Fibroblast of pulmonary artery (primary cell): ENCODE measurements at places on chromosomes 5 and 9.
A peak's percentile ranks its signal among the peaks of the same experiment; 100 is the strongest.

- DNase-seq, result peak; percentile 48
These were observed 44.9 kb upstream of the STXBP1 start for GRCh38 chr9:127567035-127567729.

DNA sequence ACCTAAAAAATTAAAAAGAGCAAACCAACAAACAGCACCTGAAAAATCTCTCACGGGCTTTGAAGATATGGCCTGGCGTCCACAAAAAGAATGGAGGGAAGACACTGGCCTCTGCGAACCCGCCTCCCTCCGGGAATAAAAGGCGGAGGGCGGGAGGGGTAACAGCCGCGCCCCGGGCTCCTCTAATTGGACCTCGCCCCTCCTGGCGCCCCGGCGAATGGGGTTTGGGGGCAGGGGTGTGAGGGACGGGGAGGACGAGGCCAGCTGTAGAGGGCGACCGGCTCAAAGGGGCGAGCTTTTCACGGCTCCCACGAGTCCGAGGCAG lies 753 bp downstream of the FANCC start:
- peak; percentile 58 for DNase-seq

DNA sequence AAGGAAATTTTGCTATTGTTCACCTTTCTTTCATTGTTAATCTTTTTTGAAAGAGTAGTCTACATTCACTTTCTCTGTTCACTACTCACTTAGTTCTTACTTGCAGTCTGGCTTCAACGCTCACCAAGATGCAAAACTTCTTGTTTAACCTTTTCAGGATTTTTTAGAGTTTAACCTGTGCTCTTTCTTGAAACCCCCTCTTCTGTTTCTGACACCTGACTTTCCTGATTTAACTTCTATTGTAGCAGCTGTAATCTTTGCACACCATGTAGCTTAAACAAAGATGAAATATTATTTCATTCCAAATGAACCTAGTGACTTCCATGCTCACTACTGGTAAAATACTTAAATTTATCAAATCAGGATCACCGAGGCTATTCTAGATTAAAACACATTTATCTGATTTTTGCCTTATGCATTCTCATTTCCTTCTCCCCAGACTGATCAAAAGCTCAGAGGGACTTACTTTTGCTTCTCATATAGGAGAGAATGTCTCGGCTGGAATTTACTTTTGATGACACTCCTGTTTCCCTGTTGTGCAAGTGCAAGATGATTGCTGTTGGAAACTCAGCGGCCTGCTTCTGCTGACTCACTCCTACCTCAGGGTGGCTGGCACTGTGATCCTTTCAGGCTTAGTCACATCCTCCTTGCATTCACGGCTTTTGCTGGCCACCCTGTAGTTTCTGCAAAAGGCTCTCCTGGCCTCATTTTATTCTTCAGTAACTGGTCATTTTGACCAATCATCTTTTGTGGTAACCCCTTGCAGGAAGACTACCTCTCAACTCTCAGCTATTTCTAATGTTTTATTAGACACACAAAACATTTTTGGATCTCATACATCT lies 109.3 kb upstream of the IFNE start:
- peak; percentile 99 for DNase-seq

DNA sequence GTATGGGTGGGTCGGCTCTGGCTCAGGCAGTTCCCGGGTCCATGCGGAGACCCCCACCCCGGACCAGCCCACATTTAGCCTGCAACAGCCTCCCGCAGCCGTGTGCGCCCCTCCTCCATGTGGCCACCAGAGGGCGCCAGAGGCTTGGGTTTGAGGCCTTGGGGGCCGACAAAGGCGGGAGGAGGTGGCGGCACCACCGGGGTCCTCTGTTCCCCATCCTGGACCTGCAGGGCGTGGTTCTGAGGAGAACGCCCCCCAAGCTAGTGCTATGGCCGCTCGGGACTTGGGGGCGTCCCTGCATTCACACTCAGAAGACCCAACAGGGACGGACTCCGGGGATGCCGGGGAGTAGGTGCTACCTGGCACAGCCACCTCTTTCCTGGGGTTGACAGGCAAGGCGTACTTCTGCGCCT lies 16.5 kb downstream of the ASS1 start:
- peak; percentile 39 for DNase-seq

GRCh38 chr9:84894859-84895258 lies 225.3 kb downstream of the NTRK2 start:
- DNase-seq, result no peak

GRCh38 chr9:117809751-117810150 lies 105.5 kb downstream of the TLR4 start:
- no peak for DNase-seq

DNA sequence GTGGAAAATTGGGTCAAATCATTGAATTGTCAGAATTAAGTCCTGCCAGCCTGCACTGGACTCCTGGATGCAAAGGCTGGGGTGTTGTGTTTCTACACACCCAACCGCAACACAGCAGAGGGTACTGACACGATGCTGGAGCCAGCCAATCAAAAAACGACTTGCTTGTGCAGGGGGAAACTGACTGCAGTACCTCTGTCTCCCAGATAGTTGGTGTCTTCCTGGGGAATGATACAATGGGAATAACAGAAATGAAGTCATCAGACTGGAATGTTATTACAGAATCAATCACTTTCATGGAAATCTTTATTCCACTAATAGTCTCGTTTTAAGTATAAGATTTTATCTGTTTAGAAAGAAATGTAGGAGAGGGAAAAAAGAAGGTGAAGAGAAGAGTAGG lies 330.3 kb downstream of the MLLT3 start:
- peak; percentile 44 for DNase-seq

GRCh38 chr9:86794391-86795046 lies 152.8 kb downstream of the GAS1 start:
- peak; percentile 82 for DNase-seq

DNA sequence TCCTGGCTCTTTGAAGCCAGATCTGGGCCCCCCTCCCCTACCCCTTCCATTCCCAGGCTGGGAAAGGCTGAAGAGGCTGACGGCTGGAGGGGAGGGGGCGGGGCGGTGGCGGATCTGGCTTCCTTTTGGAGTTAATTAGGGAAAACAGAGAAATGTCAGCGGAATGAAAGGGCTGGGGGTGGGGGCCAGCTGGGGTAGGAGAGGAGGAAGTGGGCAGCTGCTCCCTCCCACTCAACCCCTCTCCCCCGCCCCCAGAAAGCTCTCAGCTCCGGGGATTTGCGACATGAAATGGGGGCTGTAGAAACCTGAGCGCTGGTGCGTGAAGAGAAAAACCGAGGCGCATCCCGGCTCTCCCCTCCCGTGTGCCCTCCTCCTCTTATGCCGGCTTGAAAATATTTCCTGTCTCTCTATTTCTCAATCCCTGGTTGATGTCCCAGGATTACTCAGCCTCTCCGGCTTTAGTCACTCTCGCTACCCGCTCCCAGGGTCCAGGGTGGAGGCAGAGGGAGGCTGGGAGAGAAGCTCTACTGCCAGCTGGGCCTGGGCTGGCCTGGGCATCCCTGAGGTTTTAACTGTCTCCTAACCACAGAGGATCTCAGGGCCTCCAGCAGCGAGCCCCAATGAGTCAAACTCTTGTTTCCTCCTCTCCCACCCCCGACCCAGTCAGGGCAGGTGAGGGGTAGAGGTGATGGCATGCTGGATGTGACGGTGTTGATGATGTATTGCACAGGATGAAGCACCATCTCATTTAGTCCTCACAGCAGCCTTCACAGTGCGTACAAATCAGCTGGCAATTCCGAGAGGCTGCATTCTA lies 20.1 kb downstream of the PCDHGC5 start:
- DNase-seq, result peak; percentile 96

DNA sequence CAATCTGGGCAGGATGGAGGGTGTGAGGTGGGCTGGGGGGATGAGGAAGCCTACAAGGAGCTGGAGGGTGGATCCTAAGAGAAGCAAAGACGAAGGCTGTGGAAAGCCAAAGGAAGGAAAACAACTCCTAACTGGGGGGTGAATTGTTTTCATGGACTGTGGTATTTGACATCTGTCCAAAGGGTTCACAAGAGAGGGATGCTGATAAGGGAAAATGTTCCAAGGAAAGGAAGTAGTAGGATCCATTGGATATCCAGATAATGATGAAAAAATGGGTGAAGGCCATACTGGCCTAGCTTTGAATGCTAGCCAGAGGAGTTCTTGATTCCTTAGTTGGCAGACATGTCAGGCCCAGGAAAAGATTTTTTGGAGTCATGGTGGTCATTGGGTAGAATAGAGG lies 51.8 kb upstream of the FOXI1 start:
- DNase-seq, result no peak

GRCh38 chr5:155087036-155087435 lies 73.5 kb downstream of the KIF4B start:
- DNase-seq, result peak; percentile 13

GRCh38 chr5:77882670-77883257 lies 106.6 kb upstream of the TBCA start:
- DNase-seq, result peak; percentile 89

DNA sequence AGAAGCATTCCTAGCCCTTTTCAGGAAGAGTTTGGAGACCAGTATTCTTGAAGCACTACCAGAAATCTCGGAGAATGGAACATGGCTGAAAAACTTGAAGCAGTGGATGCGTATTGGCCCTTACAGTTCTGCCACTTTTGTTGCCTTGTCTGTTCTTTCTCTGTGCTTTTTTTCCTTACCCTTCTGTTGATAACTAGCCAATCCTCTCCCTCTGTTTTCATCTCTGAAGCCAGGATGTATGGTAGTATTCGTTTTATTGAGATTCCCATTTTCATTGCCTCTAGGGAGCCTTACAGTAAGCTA lies 564 bp upstream of the CCNH start:
- DNase-seq, result no peak

DNA sequence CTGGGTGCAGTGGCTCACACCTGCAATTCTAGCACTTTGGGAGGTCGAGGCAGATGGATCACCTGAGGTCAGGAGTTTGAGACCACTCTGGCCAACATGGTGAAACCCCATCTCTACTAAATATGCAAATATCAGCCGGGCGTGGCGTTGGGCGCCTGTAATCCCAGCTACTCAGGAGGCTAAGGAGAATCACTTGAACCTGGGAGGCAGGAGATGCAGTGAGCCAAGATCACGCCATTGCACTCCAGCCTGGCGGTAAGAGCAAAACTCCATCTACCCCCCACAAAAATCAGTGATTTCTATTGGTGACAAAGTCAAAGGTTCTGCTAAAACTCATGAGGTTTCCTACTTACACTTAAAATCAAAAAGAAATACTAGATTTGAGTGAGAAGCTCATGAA lies 18.8 kb downstream of the CSNK1A1 start:
- no peak for DNase-seq

GRCh38 chr9:130438382-130438981 lies 6.3 kb upstream of the ASS1 start:
- no peak for DNase-seq

DNA sequence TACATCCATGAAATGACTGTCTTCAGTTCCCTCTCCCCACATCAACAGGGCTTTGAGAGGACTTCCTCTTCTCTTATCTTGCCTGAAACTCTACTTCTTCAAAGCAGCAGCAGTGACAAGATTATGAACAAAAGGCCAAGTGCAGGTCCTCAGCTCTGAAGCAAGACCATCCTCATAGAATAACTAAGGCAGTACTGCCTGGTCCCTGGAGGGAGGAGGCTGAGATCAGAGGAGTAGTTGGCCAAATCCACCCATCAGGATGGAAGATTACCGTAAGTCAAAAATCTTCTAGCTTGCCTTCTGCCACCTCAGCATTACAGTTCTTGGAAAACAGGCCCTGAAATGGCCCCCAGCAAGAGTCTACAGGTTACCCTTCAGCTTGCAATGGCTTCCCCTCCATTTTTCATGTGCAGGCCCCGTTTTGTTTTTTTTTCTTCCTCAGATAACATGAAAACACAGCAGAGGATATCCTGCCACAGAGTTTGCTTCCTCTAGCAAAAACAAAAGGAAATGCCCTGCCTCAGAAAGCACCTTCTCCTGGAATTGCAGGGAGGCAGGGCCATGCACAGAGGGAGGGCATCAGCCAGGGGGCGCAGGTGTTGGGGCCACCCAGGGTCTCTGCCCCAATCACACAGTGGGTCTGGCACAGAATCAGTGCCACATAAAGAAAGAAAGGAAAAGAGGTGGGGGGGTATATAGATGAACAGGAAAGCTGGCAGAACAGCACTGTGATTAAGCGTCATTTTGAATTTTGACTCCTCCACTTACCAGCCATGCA lies 40.0 kb downstream of the KLHL3 start:
- no peak for DNase-seq

GRCh38 chr9:520302-520701 lies 305.6 kb downstream of the DOCK8 start:
- DNase-seq, result no peak

DNA sequence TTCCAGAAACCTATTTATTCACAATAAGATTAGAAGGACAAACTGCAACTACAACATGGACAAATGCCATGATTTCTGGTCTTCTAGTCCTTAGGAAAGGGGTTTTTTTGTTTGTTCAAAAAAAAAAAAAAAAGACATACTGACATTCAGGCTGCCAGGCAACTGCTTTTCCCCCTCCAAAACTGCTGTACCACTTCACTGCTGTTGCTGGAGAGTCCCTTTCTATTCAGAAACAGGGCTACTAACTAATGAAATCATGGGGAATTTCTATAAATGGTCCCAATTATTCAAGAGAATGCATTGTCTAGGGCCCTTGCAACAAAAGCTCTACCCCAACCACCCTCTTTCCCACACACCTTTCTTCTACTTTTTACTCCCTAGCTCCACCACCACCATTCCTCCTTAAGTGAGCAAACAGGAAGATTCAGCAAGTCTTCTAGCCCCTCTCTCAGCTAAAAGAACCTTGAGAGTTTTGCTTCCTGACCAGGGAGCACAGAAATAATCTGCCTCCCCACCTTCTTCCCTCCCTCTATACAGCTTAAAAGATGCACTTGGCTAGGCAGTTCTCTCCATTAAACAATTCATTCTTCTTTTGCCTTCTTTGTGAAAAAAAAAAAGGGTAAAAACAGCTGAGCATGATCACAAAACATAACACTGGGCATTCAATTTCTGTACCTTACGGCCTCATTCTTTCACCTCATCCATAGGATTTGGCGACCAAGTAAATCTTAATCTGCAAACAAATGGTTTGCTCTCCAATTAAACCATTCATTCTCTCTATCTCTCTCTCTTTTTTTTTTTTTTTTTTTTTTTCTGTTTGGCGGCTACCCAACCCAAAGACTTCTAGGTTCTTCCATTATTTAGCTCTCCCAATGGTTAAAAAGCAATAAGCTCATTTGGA lies 13.8 kb downstream of the ZNF608 start:
- DNase-seq, result no peak

DNA sequence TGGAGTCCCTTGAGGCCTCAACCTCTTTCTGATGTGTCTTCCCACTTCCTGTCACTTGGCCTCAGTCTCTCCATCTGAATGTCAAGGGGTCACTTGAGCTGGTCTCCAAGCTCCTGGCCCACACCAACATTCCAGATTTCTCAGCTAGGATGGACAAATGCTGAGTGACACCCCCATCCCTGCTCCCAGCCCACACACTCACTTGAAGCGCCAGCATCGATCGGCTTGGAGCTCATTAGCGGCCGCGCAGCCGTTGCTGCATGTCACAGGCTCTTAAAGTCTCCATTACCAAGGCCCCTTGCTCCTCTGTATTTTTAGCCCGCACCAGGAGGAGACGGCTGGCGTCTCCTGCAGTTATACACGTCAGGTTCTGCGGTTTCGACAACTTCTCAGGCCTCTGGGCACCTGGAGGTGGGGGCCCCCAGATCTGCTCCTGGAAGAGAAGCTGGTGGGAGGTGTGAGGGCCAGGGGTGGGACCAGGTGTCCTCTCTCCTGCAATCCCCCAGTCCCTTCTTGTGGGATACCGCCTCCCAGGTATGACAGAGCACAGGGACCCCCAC lies 33.4 kb upstream of the ARAP3 start:
- no peak for DNase-seq
